ENCODE measurements at places on chromosomes 12 and 14.

- DNase-seq, result no peak
Observed at GRCh38 chr12:1044199-1044598, 53.2 kb downstream of the ERC1 start.

DNA sequence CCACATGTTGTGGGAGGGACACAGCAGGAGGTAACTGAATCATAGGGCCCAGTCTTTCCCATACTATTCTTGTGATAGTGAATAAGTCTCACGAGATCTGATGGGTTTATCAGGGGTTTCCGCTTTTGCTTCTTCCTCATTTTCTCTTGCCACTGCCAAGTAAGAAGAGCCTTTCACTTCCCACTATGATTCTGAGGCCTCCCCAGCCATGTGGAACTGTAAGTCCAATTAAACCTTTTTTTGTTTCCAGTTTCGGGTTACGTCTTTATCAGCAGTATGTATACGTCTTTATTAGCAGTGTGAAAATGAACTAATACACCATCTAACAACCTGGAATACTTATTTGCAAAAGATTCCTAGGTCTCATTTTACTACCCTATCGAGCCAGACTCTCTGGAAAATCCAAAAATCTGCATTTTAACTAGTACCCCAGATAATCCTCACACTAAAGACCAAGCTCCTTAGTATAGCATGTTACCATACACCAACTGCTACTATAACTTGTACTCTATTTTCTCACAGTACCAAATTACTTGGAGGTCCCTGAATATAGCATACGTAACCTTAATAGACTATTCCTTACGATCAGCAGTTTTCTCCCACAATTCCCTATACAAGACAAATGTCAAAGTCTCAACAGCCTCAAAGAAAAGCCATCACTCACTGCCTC lies 11.5 kb downstream of the GTF2A1 start:
- no peak for DNase-seq

- no peak for DNase-seq
Observed at GRCh38 chr12:59040043-59040442, 119.7 kb upstream of the LRIG3 start.

- no peak for DNase-seq
Observed at GRCh38 chr14:23281247-23281646, 4.7 kb downstream of the HOMEZ start.

- DNase-seq, result no peak
Observed at GRCh38 chr12:52199294-52199919, 7.6 kb upstream of the KRT80 start.

DNA sequence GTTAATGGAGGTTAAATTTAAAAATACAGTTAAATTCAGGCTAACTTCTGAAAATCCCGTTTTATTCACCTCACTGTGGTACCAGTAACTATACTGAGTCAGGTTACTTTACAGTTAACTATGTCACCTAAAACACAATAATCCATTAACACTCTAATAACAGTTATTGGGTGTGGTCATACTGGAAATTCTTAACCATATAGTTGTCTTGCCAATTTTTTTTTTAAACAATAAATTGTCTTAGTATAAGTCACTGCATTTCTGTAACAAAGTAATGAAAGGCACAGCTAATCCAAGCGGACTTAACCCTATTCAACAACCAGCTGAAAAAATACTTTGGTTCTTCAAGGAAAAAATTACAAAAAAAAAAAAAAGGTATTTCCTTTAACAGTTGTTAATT lies 16.2 kb upstream of the PHLDA1 start:
- DNase-seq, result no peak

- DNase-seq, result no peak
Observed at GRCh38 chr12:104469066-104469465, 12.3 kb downstream of the CHST11 start.

DNA sequence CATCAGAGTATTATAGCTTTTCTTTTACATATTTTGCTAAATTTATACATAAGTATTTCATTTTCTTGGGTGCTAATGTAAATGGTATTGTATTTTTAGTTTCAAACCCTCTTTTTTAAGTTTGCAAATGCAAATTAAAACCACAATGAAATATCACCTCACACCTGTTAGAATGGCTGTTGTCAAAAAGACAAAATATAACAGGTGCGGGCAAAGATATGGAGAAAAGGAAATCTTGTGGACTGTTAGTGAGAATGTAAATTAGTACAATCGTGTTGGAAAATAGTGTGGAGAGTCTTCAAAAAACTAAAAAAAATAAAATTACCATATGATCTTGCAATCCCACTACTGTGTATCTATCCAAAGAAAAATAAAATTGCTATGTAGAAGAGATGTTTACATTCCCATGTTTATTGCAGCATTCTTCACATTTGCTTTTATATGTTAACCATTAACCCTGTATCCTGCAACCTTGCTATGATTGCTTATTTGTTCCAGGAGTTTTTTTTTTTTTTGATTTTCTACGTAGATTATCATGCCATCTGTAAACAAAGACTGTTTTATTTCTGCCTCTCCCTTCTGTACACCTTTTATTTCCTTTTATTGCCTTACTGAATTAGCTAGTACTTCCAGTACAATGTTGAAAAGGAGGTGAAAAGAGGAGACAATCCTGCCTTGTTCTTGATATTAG lies 405.4 kb upstream of the MIS18BP1 start:
- DNase-seq, result no peak

DNA sequence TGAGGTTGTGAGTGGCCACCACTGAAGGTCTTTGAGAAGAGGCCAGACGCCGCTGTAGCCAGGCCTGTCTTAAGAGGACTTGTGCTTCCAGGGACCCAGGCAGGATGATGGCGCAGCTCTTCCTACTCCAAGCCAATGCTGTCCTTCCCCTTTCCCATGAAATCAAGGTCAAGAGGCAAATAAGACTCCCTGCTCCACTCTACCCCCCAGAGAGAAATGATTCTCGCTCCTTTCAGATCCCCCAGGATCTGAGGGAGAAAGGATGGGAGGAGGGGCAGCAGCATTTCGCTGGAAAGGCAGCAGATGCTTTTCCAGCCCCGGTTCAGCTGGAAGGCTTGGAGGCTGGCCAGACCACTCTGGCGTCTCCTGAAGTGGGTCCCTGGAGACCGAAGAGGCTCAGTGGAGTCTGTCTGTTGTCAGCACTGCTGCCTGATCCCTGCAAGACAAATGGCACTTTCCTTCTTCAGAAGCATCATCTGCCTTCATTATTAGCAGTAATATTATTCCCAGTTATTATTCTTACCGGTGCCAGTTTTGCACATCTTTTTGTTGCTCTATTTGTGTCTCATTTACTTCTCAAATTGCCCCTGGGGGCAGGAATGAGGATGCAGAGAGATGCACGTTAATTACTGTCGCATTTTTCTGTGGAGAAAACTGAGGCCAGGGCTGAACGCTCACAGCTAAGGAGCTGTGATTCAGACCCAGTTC lies 51.4 kb downstream of the C14orf132 start:
- DNase-seq, result no peak

DNA sequence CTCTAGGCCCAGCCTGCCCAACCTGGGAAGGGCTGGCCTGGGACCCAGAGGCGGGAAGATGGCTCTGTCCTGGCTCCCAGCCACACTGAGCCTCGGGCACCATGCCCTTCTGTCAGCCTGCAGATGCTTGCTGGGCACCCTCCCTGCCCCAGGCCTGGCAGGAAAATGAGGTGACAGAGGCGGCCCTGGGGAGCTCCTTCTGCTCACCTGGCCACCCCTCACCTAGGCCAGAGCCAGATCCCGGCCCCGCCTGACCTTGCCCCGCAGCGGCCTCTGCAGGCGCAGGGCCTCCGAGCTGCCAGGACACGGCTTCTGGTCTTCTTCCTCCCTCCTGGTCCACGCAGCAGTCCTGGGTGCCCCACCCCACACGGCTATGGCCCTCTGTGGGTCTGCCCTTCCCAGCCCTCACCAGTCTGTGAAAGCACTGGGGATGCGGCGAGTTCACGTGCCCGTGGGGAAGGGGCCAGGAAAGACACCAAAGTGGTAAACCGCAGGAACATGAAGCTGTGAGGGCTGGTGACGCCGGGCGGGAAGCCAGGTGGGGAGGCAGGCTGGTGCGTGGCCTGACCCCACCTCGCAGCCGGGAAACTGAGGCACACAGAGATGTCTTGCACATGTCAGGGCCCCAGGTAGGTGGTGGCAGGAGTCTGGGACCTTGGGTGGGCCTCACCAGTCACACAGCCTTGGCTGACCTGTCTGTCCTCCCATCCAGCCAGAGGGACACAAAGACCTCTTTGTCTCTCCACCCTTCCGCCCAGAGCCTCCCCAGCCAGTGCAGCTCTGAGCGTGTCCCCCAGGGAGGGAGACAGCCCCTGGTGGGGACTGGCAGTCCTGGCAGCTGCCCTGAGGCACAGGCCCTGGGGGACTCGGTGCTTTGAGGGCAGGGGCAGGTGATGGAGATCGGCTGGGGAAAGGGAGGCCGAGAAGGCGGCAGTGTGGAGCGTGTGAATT lies 12.8 kb downstream of the BAG5 start:
- no peak for DNase-seq

- no peak for DNase-seq
Observed at GRCh38 chr14:68140806-68141205, 321.2 kb downstream of the RAD51B start.

DNA sequence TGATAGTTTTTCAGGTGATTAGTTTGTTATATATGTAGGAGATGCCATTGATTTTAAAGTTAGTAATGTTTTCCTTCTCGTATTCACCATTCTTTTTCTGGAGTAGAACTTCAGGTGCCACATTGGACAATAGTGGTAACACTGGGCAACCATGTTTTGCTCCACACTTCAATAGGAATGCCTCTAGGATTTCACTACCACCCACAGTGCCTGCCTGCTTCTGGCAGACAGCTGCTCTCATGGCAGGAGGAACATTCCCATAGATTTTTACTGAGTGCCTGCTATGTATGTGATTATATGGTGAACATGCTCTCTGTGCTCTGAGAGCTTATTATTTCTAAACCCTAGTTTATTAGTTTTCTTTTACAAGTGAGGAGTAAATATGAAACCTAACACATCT lies 53.7 kb downstream of the GCH1 start:
- no peak for DNase-seq

GRCh38 chr12:6295094-6295811 lies 15.2 kb upstream of the PLEKHG6 start:
- no peak for DNase-seq

- no peak for DNase-seq
Observed at GRCh38 chr12:122869207-122869973, 26.5 kb downstream of the VPS37B start.

DNA sequence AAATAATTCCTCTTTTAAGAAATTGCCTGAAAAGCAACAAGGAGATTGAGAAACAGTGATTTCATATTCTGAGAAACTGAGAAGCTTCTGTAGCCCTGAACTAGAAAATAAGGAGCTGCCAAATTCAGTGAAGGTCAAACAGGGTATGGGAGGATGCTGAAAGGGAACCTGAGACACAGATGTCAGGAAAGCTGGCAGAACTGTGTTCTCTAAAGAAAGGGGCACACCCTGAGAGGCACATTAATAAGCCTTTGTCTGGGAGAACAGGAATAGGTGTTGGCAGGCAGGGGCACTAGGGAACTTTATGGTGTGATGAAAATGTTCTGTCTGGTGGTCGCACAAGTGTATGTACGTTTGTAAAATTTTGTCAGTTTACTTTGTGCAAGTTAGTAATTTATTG lies 29.6 kb downstream of the VRK1 start:
- no peak for DNase-seq

DNA sequence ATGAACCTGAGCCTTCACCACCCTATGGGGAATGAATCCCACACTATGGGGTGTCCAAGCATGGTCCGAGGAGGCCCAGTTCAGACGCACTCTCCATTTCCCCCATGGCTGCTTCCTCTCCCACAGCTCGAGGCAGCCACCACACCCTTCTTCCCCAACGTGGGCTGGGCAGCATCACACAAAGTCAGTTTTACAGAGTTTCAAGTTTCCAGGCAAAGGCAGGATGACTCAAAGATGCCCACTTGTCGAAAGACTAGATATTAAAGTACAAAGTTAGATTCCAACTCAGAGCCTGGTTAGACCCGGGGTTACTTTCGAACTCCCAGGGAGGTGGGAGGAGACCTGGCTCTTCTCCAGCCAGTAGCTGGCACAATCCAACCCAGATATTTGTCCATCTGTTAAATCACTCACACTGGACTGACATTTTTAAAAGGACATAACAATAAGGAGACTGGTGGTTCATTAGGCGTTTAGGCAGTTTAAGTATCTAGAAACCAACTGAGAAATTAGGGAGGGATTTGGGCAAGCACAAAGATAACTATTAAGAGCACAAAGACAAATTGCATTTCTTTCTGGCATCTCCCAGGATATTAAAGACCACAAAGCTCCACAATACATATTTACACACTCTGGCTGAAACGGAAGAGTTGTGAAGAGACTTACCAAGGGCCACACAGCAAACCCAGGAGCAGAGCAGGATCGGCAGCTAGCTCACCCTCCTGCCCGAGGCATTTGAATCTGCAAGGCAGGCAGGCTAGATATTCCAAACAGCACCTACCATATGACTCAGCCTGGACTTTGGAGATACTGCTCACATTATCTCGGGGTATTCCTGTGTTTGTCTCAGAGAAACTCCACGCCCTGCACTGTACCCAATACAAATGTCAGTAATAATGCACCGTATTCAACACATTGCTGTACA lies 34.8 kb downstream of the TMCC3 start:
- no peak for DNase-seq

- DNase-seq, result no peak
Observed at GRCh38 chr14:49907186-49907585, 14.3 kb downstream of the ARF6 start.

Measured in naive thymus-derived CD8-positive, alpha-beta T cell (primary cell).